Type B pancreatic cell (in vitro differentiated cells): ENCODE measurements at places on chromosomes 6 and 20.

GRCh38 chr20:46512943-46513844 lies at the start of gene ZNF334:
TSS of gene ZNF334 (minus strand) at chr20:46513559. CDS start at chr20:46512102, 1,457 bp downstream.
- DNase-seq: peak; percentile 76

DNA sequence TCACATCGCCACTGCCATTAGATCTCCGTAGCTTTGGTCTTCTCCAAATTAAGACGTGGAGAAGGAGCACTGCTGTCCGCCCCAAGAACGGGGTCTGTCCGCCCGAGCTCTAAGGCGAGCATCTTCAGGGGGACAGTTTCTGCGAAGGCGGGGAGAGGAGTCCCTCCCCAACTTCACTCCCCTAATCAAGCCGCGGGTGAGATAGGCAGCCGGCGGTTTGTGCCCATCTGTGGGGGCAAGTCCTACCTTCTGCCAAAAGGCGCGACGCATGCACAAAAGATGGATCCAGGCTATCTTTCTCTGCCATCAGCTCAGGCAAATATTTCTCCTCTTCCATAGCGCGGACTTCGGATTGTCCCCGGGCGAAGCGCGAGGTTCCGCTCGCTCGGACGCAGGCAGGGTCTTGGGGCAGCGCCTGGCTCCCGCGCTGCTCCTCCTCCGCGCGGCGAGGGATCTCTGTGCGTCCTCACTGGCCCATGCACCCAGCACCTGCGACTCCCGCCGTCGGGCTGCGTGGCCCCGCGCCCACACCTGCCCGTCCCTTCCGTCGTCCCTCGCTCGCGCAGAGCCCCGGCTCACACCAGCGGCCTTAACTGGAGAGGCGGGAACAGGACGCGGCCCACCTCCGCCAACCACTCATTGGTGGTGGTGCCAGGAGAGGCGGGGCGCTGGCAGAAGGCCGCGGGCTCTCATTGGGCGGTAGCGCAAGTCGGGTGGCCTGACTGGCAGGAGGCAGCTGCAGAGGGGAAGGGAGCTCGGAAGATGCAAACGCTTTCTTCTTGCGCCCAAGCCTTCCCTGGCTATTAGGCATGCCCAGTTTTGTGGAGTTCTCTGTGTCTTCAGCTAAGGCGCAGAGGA lies at the start of gene KHDRBS2:
Gene KHDRBS2, minus strand, starts transcription at position 614 of the 858 bp plus-strand sequence.
- peak; percentile 92 for DNase-seq

- DNase-seq: no peak
Observed at GRCh38 chr6:27451660-27452390, 21.1 kb downstream of the ZNF184 start.

GRCh38 chr6:51337277-51337676 lies 518.6 kb downstream of the TFAP2B start:
- DNase-seq: no peak

GRCh38 chr20:40782043-40782368 lies 93.0 kb upstream of the MAFB start:
- DNase-seq: peak; percentile 34

DNA sequence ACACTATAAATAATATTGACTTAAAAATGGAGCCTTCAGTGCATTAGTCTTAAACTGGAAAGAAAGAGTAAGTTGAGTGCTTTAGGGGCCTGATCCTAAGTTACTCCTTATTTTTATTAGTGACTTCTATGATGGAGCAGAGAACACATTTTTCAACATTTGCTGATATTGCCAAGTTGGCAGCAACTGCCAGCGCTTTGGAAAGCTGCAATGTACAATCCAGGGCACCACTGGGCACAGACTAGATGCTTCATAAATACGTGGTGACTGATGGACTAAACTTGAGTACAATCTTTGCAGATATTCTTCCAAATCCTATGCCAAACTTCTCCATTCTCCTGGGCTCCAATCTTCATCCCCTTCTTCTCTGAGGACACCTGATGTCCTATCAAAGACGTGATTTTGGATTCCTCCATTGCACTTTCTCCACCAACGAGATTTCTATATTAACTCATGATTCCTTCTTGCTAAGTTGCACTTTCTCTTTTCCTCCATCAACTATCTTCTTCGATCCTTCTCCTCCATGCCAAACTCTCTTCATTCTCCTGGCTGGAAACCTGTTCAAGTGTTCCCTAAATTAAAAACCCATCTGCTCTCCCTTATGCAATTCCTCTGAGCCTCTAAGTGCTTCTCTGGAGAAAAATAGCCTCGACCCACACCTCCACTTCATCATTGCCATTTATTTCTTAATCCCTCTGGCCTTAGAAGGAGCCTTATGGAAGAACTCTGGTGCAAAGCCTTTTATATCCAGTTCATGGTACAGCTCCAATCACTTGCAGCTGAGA lies 28.5 kb upstream of the PAK5 start:
- DNase-seq: no peak

DNA sequence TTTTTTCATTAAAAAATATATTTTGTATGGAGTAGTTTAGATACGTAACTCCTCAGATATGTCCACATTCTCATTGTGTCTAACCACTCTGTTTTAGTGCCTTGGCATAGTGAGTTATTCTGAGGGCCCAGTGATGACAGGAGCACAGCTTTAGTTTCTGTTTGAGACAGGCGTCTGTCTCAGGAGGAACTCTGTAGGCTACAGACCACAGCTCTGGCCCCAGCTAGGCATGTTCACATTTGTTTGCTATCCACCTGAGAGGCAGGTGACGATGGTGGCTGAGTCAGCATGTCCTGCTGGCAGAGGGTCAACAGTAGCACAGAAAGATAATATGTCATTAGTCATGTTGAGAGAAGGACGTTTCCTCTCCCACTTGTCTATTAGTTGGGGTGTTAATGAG lies 16.3 kb downstream of the LRRC1 start:
- no peak for DNase-seq
